ENCODE measurements at places on chromosomes 5 and 9. TPM values are rescaled to one million over a fixed set of nuclear protein-coding genes. Genes with fewer than 3 reads are reported as not detected.

PCDH12 gene
- total RNA-seq, result 0.12 TPM

SLC2A6 gene
- 30.9 TPM for total RNA-seq

TLE1 gene
- total RNA-seq, result 125 TPM

CNTLN gene
- 17.7 TPM for total RNA-seq

PLAC8L1 gene
- not detected for total RNA-seq

FOXD4 gene
- 0.31 TPM for total RNA-seq

PCDHA3 gene
- 4.0 TPM for total RNA-seq

FGF18 gene
- total RNA-seq, result not detected

RNF44 gene
- 104 TPM for total RNA-seq

TAF11L3 gene
- total RNA-seq, result not detected

RMRP gene
- 8,626 TPM for total RNA-seq

SLC36A1 gene
- total RNA-seq, result 8.2 TPM

MCC gene
- 10.1 TPM for total RNA-seq

ISOC1 gene
- 31.5 TPM for total RNA-seq

SPATA24 gene
- 7.1 TPM for total RNA-seq

PCDHA1 gene
- total RNA-seq, result 3.2 TPM

RGS3 gene
- total RNA-seq, result 24.3 TPM

GDA gene
- 4.1 TPM for total RNA-seq

FOXD4L5 gene
- total RNA-seq, result not detected

DOCK8 gene
- total RNA-seq, result 0.94 TPM

C5orf34 gene
- total RNA-seq, result 11.8 TPM

ZNG1A gene
- total RNA-seq, result 70.3 TPM

MED27 gene
- total RNA-seq, result 35.0 TPM

GRIN3A gene
- total RNA-seq, result 0.03 TPM

C9orf50 gene
- not detected for total RNA-seq

ARHGEF39 gene
- 16.8 TPM for total RNA-seq

LAMC3 gene
- total RNA-seq, result 19.2 TPM

OXCT1 gene
- total RNA-seq, result 37.0 TPM

ECM2 gene
- not detected for total RNA-seq

FABP6 gene
- 1.7 TPM for total RNA-seq

TAF11L10 gene
- total RNA-seq, result not detected

OR5C1 gene
- total RNA-seq, result not detected

HAVCR1 gene
- total RNA-seq, result not detected

CDC42SE2 gene
- total RNA-seq, result 35.5 TPM

S1PR3 gene
- 7.6 TPM for total RNA-seq

PIP5KL1 gene
- total RNA-seq, result 13.4 TPM

GPR151 gene
- not detected for total RNA-seq

SHISAL2B gene
- 3.9 TPM for total RNA-seq

FGF1 gene
- total RNA-seq, result 0.21 TPM
